ENCODE measurements at places on chromosomes 2 and 18.

GRCh38 chr18:46939337-46939963, 22.0 kb downstream of the KATNAL2 start:
- peak; percentile 85 for DNase-seq

DNA sequence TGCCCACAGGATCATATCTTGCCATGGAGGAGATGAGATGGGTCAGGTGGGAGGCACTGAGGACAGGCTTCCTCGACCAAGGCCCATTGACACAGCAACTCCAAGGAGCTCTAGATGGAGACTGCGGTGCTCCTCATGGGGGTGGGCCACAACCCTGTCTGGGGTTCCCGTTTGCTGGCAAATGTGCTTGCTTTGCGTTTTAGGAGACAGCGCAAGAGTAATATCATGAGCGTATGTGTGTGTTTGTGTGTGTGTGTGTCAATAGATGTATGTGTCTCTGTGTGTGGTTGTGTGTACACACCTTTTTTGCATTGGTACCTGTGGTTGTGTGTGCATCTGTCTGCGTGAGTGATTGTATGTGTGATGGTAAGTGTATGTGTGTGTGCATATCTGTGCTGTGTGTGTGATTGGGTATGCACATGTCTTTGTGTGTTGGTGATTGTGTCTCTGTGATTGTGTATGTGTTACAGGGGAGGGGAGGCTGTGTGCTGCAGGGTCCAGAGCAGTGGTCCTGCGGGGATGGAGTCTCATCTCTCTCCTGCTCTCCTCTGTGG, 4.4 kb downstream of the FBLN7 start:
- DNase-seq: no peak

GRCh38 chr18:56921896-56922480, 224.9 kb upstream of the BOD1L2 start:
- DNase-seq: no peak

GRCh38 chr2:155266109-155266508, 567.6 kb downstream of the KCNJ3 start:
- no peak for DNase-seq

DNA sequence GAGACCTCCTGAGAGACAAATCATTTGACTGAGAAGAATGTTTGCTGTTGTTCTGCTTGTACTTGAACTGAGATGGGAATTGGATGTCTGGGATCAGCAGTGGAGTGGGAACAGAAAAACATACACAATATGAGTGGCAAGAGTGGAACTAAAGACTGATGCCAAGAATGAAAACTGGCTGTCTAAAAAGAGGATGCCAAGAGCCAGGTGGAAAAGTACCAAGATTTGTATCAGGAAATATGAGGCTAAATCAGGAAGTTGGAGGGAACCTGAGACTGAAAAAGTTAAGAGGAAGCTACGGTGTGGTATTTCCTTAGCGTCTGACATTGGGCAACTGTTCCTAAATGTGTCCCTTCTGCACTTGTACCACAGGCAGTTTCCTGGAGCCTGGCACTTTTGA, 440.9 kb upstream of the CELF4 start:
- no peak for DNase-seq

DNA sequence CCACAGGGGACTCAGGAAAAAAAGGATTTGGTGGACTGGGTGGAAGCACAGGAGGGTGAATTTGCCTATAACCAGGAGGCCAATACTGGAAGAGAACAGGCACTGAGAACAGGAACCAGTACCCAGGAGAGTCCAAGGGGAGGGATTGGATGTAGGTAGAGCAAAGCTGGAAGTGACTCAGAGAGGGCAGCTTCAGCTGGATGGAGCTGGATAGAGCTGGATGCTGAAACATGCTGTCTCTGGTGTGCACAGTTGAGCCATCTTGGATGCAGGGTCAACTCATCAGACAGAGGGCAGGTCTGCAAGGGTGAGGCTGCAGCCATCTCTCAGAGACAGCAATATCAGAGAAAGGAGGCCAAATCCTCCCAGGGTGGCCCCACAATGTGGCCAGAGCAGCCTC, 134.0 kb downstream of the GALNT14 start:
- no peak for DNase-seq

DNA sequence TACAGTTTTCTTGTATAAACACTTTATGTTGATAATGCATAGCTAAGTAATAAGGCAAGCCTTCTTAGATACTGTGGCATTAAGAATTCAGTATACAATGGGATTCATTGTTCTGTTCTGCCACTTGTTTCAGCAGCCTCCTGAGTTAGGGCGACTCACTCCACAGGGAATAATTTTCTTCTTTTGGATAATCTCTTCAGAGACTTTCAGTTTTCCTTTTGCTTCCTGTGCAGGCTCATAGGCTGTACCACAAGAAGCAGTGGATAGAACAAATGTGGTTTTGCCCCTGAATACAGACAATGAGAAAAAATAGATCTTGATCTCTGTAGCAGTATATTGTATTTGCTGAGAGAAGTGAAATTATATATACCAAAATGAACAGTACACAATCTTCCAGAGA, 298.0 kb downstream of the ZNF407 start:
- peak; percentile 20 for DNase-seq

GRCh38 chr2:239908744-239909143, 116.4 kb downstream of the NDUFA10 start:
- no peak for DNase-seq

DNA sequence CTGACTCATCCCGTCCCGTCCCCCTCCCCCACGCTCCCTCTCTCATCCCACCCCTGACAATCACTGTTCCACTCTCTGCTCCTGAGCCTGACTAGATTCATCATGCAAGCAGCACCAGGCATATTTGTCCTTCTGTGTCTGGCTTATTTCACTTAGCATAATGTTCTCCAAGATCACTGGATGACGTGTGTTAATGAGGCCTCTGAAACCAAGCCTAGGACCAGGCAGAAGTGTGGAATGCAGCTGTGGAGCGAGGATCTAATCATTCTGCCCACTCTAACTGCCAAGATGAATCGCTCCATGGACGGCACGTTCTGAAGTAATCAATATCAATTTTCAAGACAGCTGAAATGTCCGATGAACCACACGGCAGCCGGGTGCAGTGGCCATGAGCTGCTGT, 122.4 kb upstream of the ZNF236 start:
- no peak for DNase-seq

DNA sequence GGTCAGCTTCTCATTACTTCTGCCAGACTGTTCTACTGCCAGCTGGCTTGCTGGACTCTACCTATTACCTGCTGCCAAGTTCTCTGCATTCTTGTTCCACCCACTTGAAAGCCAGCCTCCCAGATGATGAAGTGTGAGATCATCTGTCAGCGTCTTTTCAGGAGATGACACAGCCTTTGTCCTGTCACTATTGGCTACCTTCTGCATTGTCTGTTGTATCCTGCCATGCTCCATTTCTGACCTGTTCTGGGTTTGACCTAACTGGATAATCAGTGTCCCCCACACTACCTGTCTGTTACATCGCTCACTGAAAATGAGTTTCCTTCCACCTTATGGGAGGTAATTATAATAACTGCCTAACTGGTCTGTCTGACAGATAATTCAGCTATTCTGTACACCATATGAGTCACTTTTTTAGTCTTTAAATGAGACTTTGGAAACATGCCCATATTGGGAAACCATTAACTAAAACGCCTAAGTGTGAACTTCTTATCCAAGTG, 520.6 kb downstream of the METTL4 start:
- DNase-seq: no peak

- peak; percentile 37 for DNase-seq
Measured at GRCh38 chr2:179344970-179345369, 80.3 kb upstream of the SESTD1 start.

- DNase-seq: no peak
Measured at GRCh38 chr2:131143803-131144202, 38.7 kb downstream of the PLEKHB2 start.

- no peak for DNase-seq
Measured at GRCh38 chr2:233416706-233417105, 62.4 kb downstream of the DGKD start.

DNA sequence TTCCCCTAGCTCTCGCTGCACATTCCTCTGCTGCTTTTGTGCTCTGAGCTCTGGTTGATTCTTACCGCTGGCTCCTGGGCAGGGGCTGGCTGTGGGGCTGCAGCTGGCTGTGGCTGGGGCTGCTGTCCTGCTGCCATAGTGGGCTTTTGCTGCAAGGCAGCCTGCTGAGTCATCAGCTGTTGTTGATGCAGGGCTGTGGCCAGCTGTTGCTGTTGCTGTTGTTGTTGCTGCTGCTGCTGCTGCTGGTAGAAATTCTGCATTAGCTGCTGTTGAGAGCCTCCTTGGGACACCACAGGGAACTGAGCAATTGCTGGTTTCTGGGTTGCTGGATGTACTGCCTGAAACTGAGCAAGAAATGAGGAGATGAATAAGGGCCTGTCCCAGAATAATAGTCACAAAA, 77.2 kb upstream of the NFU1 start:
- DNase-seq: peak; percentile 79

- no peak for DNase-seq
Measured at GRCh38 chr2:72956936-72957335, 39.6 kb downstream of the EMX1 start.

DNA sequence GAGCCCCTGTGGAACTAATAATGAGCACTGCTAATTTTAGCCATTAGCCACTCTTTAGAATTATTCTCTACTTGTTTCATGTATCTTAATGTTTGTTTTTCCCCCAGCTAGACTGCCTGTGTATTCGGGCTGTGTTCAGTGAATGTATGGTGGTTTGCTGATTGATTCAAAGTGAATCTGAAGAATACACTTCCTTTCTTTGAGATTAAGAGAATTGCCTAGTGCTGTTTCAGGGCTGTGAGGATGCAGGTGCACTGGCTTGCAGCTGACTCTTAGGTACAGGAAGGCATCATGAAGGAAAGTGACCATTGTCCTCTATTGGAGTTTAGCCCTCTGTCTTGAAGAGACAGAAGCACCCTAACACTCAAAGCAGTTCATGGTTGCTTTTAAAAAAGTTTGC, 138.7 kb downstream of the CERS6 start:
- no peak for DNase-seq

- DNase-seq: no peak
Measured at GRCh38 chr2:241052677-241053360, 49.3 kb downstream of the MTERF4 start.

- no peak for DNase-seq
Measured at GRCh38 chr18:75378376-75379315, 48.9 kb downstream of the SMIM21 start.

DNA sequence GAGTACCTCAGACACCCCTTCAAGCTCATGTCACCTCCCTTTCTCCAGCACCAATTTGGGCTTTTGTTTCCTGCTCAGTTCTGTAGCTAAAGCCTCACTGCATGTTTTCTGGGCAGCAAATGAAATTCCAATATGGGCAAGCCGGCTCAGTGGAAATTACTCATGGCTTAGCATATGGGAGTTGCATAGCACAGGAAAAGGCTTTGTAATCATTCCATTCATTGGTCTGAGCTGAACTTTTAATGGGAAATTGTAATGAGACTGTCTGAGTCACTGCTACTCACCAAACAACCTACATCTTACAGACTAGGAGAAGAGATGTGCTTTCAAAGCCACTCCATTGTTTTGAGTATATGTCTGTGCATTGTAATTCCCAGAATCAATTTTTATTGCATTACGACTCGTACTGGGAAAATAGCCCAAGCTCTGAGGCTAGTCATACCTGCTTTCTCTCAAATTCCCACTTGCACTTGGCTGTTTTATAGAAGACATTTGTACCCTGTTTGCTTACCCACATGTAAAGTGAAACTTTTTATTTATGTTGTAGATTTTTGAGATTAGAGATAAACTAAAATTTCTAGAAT, 139.5 kb upstream of the LRATD1 start:
- DNase-seq: peak; percentile 64

DNA sequence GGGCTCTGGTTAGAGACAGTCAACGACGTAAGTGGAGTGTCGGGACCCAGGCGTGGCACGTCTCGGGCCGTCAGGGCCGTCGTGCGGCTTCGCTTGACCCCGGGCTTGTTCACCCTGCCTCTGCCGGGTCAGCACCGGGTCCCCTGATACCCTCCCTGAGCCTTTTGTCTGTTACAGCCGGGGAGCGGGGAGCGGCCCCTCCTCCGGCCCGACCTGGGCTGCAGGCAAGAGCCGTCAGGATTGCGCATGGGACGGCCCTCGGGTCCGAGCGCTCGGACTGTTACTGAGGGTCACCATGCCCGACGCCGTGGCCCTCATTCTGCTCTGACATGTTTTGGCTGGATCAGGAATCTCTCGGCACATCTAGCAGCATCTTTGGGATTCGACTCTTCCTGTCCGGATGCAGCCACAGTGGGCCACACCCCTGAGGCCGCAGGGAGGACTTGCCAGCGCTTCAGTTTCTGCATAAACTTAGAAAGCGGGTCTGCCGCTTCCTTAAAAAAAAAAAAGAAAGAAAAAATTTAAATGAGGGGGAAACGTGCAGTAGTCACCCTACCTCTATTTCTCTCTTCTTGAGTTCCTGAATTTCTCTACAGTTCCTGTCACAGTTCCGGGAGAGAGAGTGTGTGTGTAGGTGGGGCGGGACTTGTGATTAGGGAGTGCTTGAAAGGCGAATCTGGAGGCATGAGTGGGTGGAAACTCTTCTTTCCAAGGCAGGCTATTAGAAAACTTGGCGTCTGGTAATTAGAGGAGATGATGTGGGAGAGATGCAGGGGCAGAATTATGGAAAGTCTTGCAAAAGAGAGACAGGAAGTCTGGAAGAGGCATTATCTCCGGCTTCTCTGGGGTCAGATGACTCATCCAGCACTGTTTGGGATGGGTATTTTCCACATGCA, 909 bp downstream of the TMEM87B start:
- peak; percentile 89 for DNase-seq

GRCh38 chr2:47771211-47771610, 11.7 kb upstream of the MSH6 start:
- peak; percentile 63 for DNase-seq

DNA sequence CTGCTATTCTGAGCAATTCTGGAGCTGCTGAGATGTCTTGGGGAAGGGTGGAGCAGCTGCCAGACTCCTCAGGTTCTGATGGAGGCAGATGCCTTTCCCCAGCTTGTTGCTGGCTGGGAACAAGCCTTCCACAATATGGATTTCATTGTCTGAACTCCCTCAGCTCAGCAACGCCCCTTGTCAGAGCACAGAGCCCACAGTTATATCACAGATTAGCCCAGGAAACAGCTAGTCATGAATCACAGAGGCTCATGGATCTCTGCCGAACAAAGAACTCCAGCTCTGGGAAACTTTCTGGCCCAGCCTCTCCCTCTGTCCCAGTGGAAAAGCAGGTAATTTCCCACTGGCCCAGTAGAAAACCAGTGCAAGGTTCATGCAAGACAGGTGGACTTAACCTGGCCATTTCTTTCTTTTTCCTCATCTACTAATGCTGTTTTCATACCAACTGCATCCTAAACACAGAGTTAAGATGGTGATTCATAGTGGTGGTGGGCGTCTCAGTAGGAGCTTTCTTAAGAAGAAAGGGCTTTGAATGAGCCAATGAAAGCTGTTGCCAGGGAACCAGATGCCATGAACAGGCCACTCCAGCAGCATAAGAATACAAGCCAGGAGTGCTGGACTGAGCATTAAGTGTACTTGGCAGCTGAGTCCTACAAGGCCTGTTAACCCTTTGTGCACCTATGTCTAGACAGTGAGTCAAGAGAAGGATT, 8.7 kb upstream of the KIAA2012 start:
- peak; percentile 86 for DNase-seq

DNA sequence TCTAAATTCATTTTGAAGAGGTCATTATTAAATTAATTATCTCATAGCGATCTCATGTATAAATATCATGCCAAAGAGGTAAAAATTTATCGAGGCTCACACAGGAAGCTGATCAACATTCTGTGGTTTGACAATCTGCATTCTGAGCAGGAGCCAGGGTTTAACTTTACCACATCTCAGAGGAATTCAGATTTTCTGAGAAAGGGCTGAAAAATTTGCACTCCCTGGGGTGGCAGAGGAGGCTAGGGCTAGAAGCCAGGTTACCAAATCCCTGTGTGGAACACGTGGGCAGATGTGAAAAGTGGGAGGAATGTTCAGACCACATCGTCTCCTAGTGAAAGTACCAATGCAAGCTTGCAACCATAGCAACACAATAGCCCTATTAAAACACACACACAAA, 63.5 kb upstream of the CTLA4 start:
- DNase-seq: peak; percentile 95
